Stimulated activated CD8-positive, alpha-beta memory T cell treated with anti-CD3 and anti-CD28 coated beads, Interleukin-4, amount 100 ng/mL, for 4 hours (primary cell): ENCODE measurements at places on chromosomes 2 and 18.

DNA sequence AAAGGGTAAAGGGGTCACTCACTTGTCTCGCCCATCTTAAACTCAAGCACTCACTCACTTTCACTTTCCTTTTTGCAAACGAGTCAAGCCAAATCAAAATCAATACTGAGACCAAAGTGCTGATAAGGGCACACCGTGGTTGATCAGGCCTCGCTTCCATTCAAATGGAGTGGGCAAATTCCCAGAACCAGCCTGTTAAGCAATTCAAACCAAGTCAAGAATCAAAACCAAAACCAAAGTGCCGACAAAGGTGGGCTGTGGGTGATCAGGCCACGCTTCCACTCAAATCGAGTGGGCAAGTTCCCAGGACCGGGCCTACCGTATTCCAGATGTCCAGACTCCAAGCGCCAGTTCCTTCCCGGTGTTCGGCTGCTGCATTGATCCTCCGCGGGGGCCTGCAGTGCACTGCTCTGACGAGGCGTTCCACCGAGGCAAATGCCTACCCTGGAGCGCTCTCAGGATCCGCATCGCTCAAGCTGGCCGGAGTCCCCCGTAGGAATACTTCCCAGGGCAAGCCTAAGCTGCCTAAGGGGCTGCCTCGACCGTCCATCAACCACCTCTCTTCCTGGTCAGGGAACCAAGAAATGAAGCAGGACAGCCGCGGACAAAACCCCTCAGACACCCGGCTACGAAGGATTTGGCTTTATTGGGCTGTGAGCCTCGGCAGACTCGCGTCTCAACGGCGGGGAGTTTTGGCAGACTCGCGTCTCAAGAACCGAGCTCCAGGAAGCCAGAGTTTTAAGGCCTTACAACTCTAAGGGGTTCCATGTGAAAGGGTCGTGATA lies 89.9 kb upstream of the SLC1A4 start:
- no peak for DNase-seq

GRCh38 chr2:80335411-80335810 lies 30.9 kb upstream of the LRRTM1 start:
- no peak for DNase-seq

GRCh38 chr2:162177301-162177700 lies 25.3 kb upstream of the GCG start:
- no peak for DNase-seq

DNA sequence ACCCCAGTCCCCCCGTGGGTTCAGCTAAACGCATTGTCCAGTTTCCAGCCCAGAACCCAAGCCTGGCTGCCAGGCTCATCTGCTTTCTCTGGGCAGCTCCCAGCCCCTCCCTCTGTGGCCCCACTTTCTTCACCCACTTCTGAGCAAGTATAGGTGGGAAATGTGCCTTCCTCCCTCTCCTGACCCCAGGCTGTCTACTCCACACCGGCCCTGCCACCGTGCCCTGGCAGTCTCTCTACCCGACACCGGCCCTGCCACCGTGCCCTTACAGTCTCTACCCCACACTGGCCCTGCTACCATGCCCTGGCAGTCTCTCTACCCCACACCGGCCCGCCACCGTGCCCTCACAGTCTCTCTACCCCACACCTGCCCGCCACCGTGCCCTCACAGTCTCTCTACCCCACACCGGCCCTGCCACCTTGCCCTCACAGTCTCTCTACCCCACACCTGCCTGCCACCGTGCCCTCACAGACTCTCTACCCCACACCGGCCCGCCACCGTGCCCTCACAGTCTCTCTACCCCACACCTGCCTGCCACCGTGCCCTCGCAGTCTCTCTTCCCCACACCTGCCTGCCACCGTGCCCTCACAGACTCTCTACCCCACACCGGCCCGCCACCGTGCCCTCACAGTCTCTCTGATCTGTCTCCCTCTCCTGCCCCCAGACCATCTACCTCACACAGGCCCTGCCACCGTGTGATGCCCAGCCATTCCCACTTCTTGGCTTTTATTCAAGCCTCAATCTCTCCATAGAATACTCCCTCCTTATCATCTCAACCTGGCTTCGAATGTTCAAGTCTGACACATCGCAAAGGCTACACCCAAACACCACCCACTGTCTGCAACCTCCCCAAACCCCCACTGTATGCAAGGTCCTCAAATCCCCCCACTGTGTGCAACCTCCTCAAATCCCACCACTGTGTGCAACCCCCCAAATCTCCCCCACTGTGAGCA lies 108.9 kb downstream of the TPO start:
- DNase-seq, result no peak

GRCh38 chr2:30681022-30681421 lies 126.2 kb downstream of the CAPN13 start:
- no peak for DNase-seq

DNA sequence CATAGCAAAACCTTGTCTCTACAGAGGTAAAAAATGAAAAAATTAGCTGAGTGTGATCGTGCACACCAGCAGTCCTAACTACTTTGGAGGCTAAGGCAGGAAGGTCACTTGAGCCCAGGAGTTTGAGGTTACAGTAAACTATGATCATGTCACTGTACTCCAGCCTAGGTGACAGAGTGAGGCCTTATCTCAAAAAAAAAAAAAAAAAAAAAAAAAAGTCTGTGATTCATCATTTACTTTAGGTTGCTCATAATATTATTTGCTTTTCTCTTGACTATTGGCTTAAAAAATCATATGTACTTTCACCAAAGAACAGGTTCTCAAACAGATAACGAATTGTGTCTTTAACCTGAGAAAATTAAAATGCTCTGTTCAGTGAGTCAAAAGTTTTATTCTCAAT lies 129.1 kb downstream of the MYO3B start:
- DNase-seq, result no peak

- no peak for DNase-seq
Observed at GRCh38 chr2:76760367-76760704, 761.8 kb downstream of the LRRTM4 start.

- no peak for DNase-seq
Observed at GRCh38 chr2:177667626-177668025, 275.1 kb downstream of the AGPS start.

DNA sequence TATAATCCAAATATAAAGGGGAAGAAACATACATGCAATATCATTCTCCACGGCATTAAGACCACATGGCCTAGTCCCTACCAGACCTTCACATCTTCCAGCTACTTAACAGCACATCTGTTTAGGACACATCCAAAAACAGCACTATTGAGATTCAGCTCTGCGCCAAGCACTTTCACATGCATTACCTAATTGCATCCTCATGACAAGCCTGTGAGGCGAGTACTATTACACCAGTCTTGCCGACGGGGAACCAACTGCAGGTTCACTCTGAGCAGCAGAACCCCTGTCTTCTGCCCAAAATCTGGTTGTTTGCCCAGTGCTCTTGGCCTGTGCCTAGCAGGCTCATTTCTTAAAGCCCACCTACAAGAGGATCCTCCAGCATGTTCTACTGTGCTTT lies 66.7 kb downstream of the AAK1 start:
- no peak for DNase-seq

DNA sequence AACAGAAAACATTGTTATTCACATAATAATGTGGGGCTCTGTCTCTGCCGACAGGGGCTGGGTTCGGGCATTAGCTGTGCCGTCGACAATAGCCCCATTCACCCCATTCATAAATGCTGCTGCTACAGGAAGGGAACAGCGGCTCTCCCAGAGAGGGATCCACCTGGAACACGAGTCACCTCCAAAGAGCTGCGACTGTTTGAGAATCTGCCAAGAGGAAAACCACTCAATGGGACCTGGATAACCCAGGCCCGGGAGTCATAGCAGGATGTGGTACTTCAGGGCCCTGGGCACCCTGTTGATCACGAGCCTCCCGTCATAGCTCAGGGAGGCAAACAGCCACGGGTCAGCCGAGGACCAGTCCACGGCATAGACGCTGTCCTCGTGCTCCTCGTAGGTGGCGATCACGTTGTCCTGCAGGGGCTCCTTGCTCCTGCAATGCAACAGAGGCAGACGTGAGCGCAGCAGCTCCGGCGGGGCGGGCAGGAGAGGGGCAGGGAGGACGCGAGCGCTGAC lies 188.5 kb downstream of the EIPR1 start:
- DNase-seq, result no peak

DNA sequence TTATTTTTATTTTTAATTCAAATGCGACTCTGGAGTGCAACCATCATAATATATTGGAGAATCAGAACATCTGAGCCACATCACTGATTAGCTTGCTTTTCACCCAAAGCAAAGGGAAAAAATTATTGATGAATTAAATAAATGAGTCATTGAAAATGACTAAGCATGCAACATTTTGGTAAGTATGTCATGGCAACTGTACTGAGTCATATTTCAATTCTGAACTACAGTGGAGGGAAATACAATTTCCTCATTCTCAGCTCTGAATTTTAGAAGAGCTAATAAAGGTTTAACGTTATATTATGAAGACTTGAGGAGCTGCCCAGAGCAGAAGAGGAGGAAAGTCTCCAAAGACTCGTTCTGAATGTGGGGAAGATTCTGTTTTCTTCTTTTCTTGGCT lies 89.6 kb upstream of the CCDC68 start:
- no peak for DNase-seq

- no peak for DNase-seq
Observed at GRCh38 chr18:44180683-44181082, 500.0 kb upstream of the SETBP1 start.

GRCh38 chr2:143926736-143927135 lies 593.2 kb downstream of the ZEB2 start:
- no peak for DNase-seq

GRCh38 chr2:66494708-66495107 lies 59.8 kb downstream of the MEIS1 start:
- no peak for DNase-seq

- DNase-seq, result no peak
Observed at GRCh38 chr2:170486730-170487129, 228.4 kb upstream of the SP5 start.
